ENCODE measurements at places on chromosomes 11 and 22.

GRCh38 chr22:21457023-21457787 is 10.0 kb upstream of the TMEM191C start:
- no peak for DNase-seq

- DNase-seq, result no peak
Measured at GRCh38 chr11:110303414-110303826, 7.0 kb upstream of the RDX start.

DNA sequence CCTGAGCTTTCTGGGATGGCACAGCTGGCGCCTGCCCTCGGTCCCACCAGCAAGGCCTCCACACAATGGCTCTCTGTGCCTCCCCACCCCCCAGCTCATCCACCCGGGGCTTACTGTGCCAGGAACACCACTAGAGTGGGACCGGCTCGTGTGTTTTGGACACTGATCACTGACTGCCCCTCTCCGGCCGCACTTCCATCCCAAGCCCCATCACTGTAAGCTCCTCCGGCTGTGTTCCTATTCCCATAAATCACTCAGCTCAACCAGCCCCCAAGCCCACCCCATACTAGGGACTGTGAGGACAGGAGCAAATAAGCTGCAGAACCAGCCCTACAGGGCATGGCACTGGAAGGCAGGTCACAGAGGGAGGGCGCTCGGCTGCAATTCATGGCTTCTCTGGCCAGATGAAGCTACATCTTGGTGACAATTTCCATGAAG is 7.3 kb downstream of the APBB1 start:
- DNase-seq, result no peak

GRCh38 chr11:57778318-57779037 is 16.9 kb downstream of the CTNND1 start:
- DNase-seq, result no peak

DNA sequence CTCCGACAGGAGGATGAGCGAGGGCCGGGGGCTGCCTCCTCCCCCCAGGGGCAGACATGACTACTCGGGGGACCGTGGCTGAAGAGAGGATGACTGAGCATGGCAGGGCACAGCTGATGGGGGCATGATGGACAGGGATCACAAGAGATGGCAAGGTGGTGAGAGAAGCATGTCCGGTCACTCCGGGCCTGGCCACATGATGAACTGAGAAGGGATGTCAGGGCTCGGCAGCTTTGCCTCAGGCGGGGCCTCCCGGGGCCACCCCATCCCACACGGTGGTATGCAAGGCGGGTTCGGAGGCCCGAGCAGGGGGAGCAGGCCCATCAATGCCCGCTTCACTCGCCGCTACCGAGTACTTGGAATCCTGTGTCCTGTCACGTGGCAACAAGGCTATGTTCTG is 36.6 kb upstream of the UBASH3B start:
- DNase-seq, result no peak

DNA sequence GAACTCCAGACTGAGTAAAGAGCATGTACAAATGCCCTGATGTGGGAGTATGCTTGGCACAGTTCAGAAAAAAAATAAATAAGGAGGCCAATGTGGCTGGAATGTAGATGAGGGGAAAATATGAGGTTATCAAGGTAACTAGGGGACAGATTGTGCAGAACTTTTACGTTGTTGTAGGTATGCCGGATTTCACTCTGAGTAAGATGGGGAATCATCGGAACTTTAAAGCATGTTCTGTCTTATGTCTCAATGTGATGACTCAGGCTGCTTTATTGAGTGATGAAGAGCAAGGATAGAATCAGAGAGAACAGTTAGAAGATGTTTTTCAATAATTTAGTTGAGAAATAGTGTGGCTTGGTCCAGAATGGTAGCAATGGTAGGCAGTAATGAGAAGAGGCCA is 130.4 kb downstream of the C11orf87 start:
- DNase-seq, result no peak

GRCh38 chr11:2299773-2300172 is 1.9 kb downstream of the C11orf21 start:
- DNase-seq, result no peak

DNA sequence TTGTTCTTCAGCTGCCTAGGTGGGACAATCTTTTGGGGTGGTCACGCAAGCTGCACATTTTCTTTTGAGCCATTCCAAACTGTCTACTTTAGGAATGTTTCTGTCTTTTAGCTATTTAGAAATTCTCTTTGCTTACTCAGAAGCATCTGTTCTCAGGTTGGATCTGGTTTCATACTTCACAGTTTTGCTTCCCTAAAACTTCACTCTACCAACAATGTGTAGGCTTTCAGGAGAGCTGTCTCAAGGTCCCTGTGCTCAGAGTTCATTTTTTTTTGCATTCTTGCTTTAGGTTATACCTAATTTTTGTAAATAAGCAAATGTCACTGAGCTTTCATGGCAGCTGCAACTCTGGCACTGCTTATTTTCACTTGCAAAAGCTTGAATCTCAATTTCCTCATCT is 36.7 kb downstream of the CCDC90B start:
- DNase-seq, result no peak

GRCh38 chr11:36577859-36578258 is 10.1 kb downstream of the RAG1 start:
- DNase-seq, result no peak

GRCh38 chr11:126403658-126404057 is 48.2 kb downstream of the ST3GAL4 start:
- DNase-seq, result no peak

DNA sequence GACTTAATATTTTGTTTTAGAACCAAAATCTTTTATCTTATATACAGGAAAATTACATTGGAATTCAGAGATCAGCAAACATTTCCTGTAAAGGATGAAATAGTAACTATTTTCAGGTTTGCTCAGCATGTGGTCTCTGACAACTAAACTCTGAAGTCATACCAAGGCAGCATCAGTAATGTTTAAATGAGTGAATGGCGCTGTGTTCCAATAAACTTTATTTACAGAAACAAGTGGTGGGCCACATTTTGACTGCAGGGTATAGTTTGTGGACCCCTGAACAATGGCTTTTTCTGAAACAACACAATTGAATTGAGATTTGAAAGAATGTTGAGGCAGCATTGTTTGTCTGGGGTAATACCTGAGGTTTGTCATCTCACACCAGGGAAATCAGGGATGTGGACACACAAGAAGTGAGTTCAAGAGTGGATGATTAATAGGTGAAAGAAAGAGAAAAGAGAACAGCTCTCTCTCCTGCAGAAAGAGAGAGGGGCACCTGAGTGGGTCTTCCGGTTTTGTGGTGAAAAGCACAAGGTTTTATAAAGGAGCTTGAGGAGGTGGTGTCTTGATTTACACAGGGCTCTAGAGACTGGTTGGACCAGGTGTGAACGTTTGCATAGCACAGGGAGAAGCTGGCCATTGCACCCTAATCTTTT is 113.5 kb upstream of the VPREB1 start:
- DNase-seq, result no peak

DNA sequence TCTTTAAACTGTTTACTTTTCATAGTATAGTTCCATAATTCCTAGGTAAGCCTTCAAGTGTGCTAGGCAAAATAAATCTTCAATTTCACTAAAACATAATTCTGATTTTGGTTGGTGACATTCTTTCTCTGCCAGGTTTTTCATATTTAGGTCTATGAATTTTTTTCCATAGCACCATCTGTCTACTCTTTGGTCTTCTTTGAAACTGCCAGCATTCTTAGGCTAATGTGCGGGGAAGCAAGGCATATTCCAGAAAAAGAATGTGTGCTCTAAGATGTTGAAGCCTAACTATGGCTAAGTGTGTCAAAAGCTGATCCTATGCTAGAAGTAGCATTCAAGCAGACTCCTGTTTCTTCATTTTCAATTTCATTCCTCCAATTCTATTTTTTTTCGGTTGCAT is 213.9 kb upstream of the C11orf87 start:
- DNase-seq, result no peak

DNA sequence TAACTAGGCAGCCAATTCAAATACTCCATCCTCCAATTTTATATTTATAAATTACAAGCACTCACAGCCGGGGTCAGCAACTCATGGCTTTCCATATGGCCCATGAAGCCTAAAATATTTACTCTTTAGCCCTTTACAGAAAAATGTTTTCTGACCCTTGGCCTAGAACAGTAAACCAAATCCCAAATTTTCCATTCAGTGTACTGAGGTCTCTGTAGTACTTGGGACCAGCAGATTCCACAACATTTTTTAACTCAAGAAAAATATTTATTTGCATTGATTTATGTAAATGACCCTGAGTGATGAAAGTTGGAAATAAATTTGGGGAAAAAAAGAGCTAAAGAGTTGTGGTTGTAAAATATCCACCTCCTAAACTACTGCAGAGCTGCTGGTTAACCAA is 82.6 kb downstream of the SLC1A2 start:
- DNase-seq, result no peak

DNA sequence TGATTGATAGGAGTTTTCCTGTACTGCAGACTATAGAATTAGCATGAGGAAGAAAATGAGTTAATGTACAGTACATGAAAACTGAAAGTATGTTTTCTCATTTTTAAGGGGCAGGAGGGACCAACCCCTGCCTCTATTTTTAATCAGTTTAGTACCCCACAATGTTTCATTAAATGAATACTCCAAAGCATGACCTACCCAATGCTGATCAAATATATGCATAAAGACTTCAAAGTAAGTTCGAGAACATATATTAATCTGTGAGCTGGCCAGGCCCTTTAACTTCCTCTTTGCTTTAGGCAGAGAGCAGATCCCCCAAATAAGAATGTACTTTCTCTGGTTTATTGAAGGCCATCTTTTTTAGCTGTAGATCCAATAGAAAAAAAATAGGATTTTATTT is 161.0 kb downstream of the FCHSD2 start:
- DNase-seq, result no peak

DNA sequence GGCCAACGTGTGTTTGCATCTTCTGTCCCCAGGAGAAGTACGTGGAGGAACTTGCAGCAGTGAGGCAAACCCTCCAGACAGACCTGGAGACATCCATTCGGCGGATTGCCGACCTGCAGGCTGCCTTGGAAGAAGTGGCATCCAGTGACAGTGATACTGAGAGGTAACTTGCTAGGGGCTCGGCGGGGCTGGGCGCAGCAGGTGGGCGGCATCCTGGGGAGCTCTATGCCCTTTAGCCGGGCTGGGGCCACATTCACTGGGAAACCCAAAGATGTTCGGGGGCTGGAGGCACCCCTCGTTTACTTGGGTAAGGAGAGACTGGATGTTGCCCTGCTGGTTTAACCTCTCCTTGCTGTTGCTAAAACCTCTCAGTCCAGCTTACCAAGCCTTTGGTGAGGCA is 176.9 kb upstream of the SEZ6L start:
- DNase-seq, result no peak

GRCh38 chr22:44736581-44737405 is 15.6 kb upstream of the ARHGAP8 start:
- no peak for DNase-seq

DNA sequence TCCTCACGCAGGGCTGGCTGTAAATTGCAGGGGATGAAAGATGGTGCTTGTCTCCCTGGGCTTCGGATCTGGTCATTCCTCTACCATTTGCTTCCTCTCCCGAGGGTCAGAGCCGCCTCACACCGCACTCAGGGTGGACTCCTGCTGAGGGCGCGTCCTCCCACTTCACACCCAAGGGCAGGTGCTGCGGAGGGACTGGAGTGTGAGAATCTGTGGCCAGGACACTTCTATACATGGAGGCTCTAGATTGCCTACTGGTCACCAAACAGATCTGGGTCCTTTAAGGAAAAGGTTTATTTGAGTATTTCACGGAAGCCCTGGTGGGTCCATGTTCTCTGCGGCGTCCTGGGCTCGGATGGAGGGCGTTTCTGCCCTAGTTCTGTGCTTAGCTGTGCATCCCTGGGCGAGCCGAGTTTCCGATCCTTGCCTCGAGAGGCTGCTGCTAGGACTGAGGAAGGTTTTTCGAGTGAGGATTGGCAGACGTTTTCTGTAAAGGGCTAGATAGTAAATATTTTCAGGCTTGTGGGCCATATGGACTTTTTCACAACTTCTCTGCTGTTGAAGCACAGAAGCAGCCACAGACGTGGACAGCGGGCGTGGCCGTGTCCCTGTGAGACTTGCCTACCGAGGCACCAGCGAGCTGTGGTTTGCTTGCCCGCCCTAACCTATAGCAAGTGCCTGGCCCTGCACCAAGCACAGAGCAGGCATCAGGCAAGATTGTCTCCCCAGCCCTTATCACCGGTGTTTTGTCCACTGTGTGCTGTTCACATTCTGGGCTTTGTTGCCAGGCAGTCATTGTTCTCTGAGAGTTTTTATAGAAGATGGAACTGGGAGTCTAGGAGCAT is 279.0 kb downstream of the TBC1D22A start:
- DNase-seq, result no peak

DNA sequence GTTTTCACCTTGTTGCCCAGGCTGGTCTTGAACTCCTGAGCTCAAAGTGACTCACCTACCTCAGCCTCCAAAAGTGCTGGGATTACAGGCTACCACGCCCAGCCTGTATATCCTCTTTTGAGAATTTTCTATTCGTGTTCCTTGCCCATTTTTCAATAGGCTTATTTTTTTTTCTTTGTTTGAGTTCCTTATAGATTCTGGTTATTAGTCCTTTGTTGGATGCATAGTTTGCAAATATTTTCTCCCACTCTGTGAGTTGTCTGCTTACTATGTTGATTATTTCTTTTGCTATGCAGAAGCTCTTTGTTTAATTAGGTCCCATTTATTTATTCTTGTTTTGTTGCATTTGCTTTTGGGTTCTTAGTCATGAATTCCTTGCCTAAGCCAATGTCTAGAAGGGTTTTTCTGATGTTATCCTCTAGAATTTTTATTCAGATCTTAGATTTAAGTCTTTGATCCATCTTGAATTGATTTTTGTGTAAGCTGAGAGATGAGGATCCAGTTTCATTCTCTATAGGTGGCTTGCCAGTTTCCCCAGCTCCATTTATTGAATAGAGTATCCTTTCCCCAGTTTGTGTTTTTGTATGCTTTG is 17.7 kb upstream of the ZBED5 start:
- no peak for DNase-seq

GRCh38 chr22:27250886-27251285 is 550.7 kb downstream of the MN1 start:
- no peak for DNase-seq

DNA sequence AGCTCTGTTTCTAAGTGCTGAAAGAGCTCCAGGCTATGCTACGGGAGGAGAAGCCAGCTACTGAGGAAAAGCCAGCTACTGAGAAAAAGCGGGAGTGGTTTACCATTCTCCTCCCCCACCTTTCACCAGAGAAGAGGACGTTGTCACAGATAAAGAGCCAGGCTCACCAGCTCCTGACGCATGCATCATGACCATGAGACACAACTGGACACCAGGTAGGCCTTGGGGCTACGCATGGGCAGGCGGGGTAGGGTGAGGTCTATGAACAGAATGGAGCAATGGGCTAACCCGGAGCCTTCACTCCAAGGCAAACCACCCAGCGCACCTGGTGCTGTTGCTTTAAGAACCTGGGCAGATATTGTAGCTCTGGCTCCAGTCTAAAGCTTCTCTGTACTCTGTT is 1.1 kb downstream of the IL18BP start:
- DNase-seq, result no peak

- DNase-seq, result no peak
Measured at GRCh38 chr11:57903441-57904123, 120.1 kb upstream of the OR9Q1 start.

All from natural killer cell (primary cell).